Pericardium fibroblast (primary cell): ENCODE measurements at places on chromosomes 5 and 9. TPM values are rescaled to one million over a fixed set of nuclear protein-coding genes. Genes with fewer than 3 reads are reported as not detected.

Gene IL4
- total RNA-seq = not detected in 2 replicates

Gene TMEM232
- total RNA-seq = 0.94 and 1.1 TPM in 2 replicates

Gene PHYHD1
- 15.9 and 18.6 TPM in 2 replicates for total RNA-seq

Gene LCNL1
- total RNA-seq = 1.4 and 2.2 TPM in 2 replicates

Gene IFNA13
- not detected in 2 replicates for total RNA-seq

Gene ARHGEF37
- total RNA-seq = 0.43 and 3.2 TPM in 2 replicates

Gene PCDHB15
- total RNA-seq = under 0.01 and 0.12 TPM in 2 replicates

Gene GNA14
- total RNA-seq = 0.09 and 13.7 TPM in 2 replicates

Gene SPARC
- 4,412 and 6,097 TPM in 2 replicates for total RNA-seq
